ENCODE measurements at places on chromosomes 11 and 22. TPM values are rescaled to one million over a fixed set of nuclear protein-coding genes. Genes with fewer than 3 reads are reported as not detected.
A peak's percentile ranks its signal among the peaks of the same experiment; 100 is the strongest.

- DNase-seq: no peak
Observed at GRCh38 chr11:78696177-78696576, 121.5 kb upstream of the NARS2 start.

DNA sequence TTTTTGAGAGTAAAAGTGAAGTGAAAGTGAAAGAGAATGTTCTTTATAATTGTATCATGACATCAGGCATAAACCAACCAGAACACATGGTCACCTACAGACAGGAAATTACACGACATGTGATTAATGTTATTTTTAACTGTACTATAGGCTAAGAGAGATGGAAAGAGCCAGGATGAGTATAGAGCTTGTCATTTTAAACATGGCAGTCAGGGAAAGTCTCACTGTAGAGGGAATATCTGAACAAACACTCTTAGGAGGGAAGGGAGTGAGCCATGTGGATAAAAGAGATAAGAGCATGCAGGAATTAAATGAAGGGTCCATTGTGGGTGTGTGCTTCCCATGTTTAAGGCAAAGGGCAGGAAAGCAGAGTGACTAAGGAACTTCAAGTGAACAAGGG is 599.1 kb upstream of the FAT3 start:
- DNase-seq: no peak

GRCh38 chr11:35103366-35104208 is 35.4 kb upstream of the CD44 start:
- DNase-seq: no peak

DNA sequence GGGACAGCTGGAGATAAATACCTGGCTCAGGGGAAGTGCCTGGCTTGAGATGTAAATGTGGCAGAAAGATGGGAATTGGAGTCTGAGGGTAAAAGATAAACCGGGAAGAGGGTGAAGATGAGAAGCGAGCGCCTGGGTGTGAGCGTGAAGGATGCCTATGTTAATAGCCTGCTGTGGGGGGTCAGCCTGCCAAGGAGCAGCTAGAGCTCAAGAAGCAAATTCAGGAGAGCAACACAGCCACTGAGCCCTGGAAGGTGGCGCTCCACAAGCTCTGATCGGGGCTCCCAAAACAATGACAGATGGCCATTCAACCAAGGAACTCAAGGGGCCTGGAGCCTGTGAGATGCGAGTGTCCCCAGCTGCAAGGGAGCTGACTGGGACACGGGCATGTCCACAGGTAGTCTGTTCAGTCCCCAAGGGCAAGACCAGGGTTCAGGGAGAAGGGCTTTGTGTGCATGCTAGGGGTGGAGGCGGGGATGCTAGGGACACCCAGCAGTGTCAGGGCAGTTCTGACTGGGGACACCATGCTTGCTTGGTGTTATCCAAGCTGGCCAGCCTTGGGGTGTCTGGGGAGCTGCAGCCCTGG is 2.8 kb downstream of the GSC2 start:
- peak; percentile 46 for DNase-seq

The SAA1 gene
- 13.3 TPM for total RNA-seq

The OR51E1 gene
- total RNA-seq: not detected

The ALX4 gene
- not detected for total RNA-seq

Measured in upper lobe of right lung (tissue), 1 donor.